ENCODE measurements at places on chromosomes 2 and 18. TPM values are rescaled to one million over a fixed set of nuclear protein-coding genes. Genes with fewer than 3 reads are reported as not detected.
A peak's percentile ranks its signal among the peaks of the same experiment; 100 is the strongest.

- peak; percentile 16 for DNase-seq
Measured at GRCh38 chr2:207930747-207931146, 94.6 kb downstream of the PLEKHM3 start.

DNA sequence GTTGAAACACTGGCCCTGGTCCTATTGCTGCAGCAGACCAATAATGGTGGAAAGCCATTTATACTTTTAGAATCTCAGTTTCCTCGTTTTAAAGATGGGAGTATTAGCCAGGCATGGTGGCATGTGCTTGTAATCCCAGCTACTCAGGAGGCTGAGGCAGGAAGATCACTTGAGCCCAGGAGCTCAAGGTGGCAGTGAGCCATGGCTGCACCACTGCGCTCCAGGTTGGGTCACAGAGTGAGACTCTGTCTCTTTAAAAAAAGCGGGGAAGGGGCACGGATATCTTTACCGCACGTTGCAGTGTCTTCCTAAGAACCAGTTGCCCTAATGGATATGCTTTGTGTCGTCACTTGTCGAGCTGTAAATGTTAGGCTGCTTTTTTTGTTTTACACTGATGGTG is 8.3 kb downstream of the MTCL1 start:
- no peak for DNase-seq

The SKA1 gene
- 42.0 TPM for total RNA-seq

The HOXD13 gene
- 5.4 TPM for total RNA-seq

The IRS1 gene
- 5.6 TPM for total RNA-seq

DNA sequence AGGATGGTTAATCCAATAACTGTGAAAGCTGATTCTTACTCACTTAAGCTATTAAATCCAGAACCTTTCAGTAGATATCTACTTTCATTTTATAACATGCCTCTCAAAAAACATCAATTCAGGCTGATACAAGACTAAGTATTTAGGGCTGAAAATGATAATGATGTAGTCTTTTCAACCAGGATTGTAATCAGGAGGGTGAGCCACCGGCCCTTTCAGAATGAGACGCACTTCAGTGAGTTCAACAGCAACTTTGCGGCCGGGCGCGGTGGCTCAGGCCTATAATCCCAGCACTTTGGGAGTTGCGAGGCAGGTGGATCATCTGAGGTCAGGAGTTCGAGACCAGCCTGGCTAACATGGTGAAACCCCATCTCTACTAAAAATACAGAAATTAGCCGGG is 30.4 kb downstream of the RBMS1 start:
- DNase-seq: no peak

- DNase-seq: no peak
Measured at GRCh38 chr18:11809895-11810294, 41.3 kb upstream of the CHMP1B start.

The MCFD2 gene
- 165 TPM for total RNA-seq

The STPG4 gene
- not detected for total RNA-seq

DNA sequence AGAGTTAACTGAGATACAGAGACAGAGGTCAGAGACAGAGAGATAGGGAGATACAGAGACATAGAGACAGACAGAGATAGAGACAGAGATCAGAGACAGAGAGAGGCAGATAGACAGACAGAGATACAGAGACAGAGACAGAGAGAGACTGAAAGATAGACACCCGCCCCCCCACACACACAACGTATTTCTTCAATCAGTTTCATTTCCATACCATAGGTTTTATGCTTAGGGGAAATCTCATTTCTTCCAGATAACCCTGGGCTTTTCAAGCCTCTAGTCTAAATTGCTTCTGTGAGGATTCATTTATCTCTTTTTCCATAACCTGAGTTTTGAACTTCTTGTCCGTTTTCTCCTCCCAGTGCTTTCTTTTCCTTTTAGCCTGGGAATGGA is 94.6 kb downstream of the CD8B2 start:
- DNase-seq: no peak

GRCh38 chr2:138390316-138390945 is 111.1 kb upstream of the SPOPL start:
- DNase-seq: no peak

DNA sequence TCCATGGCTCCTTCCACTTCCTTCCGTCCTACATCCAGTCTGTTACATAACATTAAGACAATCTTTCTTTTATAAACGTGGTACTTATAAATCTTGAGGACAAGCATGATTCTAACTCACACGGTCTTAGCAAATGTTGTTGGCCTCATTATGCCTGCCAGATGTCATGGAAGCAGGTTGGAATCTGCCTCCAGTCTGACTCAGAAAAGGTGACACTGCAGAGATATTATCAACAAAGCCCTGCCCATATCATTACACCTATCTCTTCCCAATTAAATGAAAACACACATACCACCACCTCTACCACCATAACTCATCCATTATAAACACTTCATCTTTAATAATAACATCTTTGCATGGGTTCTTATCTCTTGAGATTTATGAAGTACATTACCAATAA is 334.7 kb upstream of the CHAC2 start:
- DNase-seq: no peak

The COL4A4 gene
- not detected for total RNA-seq

- no peak for DNase-seq
Measured at GRCh38 chr18:28789502-28789901, 612.6 kb upstream of the CDH2 start.

The TTC27 gene
- total RNA-seq: 52.7 TPM

DNA sequence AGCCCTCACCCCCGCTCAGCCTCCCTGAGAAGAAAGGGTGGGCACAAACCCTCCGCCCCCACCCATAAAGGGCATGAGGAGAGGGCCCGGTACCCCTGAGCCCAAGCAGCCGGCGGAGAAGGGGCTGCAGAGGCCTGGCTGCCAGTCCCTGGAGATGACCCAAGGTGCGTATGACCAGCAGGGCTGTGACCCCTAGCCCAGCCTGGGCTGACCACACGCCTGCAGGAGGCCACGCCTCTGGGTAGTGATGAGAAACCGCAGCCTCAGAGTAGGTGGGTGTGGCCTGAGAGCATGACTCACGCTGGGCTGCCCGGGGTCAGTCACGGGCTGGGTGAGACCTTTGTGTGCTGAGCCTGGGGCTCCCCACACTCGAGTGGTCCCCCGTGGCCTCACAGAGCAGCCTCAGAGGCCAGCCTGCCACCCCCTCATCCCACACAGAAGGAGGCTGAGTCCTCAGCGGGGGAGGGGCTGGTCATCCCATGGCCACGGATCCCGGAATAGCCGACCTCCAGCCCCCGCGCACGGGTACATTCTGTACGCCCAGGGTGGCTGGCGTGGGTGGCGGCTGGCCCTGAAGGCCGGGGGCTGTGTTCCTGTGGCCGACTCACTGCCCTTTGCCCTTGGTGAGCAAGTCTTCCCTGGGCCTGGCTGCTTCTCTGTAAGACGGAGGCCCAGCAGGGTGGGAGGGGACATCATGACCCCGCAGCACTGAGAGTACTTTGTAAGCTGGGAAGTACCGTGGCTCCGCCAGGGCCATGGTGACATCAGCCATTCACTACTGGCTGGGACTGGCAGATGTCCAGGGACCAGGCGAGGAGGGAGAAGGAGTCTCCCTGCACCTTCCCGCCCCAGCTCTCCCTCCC is 110.8 kb upstream of the OTOS start:
- DNase-seq: peak; percentile 91

DNA sequence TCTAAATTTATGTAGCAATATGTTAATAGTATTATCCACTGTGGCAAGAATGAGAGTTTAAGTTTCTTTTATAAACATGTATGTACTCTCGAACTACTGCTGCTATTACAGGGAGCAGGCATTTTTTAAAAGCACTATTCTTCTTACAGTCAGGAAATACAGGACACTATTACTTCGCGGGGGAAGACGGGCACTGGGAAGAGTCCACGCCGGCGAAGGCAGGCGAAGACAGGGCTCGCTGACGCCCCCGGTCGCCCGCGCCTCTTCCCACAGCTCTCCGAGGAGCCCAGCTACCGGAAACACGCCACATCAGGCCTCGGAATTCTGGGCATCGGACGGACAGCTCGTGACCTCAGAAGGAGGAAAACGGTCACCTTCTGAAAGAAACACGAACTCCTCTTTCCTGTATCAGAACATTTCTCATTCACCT is 90.2 kb downstream of the FAM161A start:
- peak; percentile 82 for DNase-seq

- no peak for DNase-seq
Measured at GRCh38 chr2:9738535-9739496, 104.5 kb upstream of the TAF1B start.

The DSG2 gene
- total RNA-seq: 12.7 TPM

GRCh38 chr2:118658596-118659198 is 188.8 kb downstream of the EN1 start:
- DNase-seq: no peak

The OSR1 gene
- not detected for total RNA-seq

DNA sequence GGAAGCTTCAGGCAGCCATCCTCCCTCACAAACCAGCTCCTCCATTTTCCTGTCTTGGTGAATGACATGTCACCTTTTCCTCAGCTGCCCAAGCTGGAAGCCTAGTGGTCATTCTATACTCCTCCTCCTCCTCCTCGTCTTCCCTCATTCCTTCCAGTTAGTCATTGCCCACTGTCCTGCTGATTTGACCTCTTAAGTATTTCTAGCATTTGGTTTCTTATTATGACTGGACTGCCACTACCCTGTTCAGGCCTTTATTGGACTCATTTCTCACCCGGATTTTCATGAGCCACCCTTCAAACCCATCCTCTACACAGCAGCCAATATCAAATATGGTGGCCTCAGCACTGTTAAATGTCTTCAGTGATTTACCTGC is 21.9 kb upstream of the MGAT5 start:
- DNase-seq: peak; percentile 10

DNA sequence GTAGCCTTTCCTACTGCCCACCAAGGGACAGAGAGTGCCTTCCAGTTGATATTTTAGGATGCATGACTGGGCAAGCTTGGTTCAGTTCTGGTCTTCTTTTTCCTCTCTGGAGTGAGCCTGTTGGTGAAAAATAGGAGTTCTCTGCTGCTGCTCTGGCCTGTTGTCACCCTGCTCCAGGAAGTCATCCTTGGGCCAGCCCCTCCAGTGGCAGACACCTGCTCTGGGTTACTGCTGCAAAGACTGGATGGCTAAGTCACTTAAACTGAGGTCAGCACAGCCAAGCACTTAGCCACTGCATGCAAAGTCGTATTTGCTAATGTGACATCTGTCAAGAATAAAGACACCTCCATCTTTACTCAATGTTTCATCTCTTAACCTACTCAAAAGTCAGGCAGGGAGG is 219.6 kb upstream of the ID2 start:
- no peak for DNase-seq

- DNase-seq: no peak
Measured at GRCh38 chr2:232697807-232698110, 628 bp downstream of the GIGYF2 start.

The CYP27C1 gene
- not detected for total RNA-seq

DNA sequence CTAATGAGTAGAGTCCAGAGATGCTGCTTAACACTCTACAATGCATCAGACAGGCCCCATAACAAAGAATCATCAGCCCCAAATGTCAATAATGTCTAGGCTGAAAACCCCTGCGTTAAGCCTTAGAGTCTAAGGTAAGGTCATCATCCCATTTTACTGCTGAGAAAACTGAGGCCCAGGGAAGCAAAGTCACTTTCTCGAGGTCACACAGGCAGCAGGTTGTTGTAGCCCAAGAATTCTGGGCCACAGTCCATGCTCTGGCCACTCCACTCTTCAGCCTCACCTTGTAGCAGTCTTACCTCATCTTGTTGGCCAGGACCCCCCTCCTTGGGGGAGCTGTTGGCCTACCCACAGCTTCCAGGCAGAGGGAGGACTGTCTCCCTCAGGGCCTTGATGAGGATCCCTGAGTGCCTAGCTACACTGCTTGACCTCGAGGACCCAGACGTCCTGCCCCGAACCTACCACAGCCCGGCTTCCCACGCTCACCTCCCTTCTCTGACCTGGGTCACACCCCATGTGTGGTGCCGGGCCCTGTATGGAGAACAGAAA is 54.4 kb downstream of the SMAD7 start:
- DNase-seq: no peak

- no peak for DNase-seq
Measured at GRCh38 chr2:29175338-29175737, 60.1 kb downstream of the CLIP4 start.

GRCh38 chr2:239864247-239865058 is 160.7 kb downstream of the NDUFA10 start:
- no peak for DNase-seq

The ECEL1 gene
- not detected for total RNA-seq

The CFAP65 gene
- total RNA-seq: not detected

GRCh38 chr18:46262856-46263255 is 158.7 kb downstream of the HAUS1 start:
- no peak for DNase-seq
